Epithelial cell of prostate (primary cell): ENCODE measurements at places on chromosomes 7 and 10.

DNA sequence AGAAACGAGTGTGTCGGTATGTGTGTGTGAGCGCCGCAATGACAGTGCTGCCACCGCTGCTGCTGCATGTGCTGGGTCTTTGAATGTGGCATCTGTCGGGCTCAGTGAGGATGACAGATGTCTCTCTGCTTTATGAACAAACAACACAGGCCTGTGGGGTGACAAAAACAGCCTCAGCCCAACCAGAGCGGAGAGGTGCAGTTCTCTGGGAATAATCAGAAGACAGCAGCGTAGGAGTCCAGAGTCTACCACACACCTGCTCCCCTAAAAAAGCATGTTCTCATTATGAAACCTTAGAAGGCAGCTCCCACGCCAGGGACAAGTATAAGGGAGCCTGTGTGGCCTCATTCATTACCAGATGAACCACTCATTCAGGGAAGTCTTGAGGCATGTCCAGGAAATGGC, 278.3 kb downstream of the KCNMA1 start:
- DNase-seq: no peak

DNA sequence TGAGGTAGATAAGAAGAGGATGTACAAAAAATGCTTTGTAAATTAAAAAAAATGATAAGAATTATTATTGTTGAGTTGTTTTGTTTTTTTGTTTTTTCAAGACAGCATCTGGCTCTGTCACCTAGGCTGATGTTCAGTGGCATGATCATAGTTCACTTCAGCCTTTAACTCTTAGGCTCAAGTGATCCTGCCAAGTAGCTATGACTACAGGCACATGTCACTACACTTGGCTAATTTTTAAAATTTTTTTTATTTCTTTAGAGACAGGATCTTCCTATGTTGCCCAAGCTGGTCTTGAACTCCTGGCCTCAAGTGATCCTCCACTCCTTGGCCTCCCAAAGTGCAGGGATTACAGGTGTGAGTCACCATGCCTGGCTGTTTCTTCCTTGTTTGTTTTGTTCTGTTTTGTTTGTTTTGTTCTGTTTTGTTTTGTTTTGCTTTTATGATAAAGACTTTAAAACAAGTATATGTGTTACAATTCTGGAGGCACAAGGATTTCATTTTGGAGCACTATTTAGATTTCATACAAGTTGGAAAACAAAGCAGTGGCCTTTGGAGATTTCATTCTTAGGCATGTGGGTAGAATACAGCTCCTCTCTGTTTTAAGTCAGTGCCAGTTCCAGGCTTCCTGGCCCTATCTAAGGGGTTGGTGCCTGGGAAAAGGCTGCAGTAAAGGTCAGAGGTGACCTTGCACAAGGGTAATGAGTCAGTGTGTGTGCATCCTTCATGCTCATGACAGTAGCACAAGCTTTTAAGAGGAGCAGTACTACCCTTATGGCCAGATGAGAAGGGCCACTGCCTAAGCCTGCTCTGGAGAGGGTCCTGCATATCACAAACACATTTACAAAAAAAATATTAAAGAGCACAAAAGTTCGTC, 17.9 kb downstream of the FGFBP3 start:
- DNase-seq: no peak

DNA sequence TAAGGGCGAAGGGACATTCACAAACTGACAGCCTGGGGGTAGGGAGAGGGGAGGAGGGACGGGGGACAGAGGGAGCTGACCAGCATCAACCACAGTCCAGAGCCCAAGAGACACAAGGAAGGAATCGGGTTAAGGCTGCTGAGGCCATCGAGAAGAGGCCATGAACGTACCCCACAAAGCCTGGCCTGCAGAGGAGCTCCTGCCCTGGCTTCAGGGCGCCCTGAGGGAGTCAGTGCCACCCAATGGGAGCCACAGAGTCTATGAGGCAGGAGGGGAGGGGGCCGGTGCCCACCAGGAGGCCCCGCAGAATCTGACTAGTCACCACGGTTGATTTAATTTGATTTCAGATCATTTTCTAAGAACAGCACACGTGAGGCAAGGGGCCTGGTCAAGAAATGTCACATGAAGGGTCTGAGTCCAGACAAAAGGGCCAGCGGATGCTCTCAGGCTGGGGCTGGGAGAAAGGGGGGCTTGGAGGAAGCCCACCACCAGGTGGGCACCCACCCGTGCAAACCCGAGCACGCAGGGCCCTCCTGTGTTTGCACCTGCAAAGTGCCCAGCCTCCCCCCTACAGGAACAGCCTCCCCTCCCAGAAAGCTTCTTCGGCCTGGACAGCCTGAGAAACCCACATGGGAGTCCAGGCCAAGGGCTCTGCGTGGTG, 40.4 kb downstream of the CAMK2B start:
- DNase-seq: no peak

- no peak for DNase-seq
Measured at GRCh38 chr10:100528123-100528886, 1.4 kb downstream of the NDUFB8 start.

DNA sequence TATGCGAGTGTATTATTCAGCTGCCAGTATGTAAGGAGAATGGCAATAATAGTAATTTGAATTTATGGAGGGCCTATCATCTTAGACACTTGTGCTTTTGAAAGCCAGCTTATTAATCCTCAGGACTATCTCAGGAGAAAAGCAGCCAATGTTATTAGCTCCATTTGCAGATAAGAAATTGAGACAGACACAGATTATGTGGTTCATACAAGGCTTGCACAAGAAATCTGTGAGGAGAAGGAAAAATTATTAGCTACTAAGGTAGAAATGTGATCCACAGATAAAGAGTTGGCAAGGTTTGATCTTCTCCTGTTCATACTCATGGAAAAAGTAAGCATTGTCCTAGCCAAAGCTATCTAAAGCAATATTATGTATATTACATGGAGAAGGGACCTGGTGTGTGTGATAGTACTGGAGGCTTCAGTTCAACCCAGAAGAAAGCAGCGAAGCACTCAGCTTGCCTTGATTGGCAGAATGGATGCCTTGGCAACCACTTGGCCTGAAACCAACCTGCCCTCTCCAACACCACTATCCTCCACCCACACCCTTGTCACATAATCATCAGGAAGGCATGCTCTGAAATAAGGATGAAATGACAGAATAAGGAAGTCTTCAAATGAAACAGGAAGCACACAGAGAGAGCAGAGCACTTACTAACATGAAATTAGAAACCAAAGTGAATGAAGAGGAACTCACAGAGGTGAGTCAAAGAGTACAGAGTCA, 18.0 kb downstream of the MACC1 start:
- DNase-seq: peak; percentile 89

DNA sequence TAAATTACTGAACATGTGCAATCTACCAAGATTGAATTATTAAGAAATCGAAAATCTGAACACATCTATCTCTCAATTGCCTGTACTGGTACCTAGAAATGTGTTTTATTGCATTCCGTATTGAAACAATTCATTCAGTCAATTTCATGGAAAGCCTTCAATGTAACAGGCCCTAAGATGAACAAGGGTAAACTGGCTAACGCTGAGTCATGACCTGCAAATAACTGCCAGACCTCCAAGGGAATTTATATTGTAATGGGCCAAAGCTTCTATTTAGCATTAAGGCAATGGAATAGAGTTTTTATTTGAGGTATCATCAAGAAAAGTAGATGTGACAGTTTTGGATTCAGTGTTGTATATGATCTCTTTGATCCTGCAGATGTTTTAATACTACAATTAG, 49.9 kb upstream of the CD36 start:
- DNase-seq: no peak

DNA sequence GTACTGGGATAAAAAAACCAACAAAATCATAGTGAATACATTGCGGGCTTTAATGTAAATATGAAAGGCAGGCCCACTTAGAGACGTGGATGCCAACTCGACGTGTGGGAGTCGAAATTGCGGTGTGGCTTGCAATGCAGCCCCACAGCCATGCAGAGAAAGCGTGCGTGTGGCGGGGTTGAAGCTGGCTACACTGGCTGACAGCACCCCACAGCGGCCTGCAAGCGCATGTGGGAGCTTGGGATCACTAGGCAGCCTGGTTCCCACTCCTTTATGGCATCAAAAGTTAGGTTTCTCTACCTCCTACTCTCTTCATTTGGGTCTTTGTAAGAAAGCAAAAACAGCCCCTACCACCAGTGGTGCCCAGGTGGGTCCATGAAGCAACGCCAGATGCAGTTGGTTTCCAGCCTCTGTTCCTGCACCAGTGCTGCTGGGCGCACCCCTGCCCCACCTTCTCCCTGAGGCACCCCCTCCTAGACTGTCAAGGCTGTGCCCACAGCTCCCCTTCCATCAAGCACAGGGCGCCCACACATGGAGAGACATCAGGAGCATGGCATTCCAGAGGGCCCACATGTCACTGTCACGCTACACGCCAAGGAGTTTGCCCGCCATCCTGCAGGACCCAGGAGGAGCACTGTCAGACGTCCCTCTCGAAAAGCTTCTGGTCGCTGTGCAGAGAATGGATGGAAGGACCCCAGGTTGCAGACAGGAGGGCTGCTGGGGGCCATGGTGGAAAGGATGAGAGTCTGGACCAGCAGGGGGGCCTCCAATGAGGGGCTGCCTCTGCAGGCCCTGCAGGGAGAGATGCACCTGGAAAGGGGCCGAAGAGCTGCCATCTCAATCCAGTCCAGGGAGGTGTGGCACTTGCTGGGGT, 142.9 kb downstream of the PAXIP1 start:
- no peak for DNase-seq

- DNase-seq: no peak
Measured at GRCh38 chr10:52623761-52624160, 148.8 kb downstream of the MBL2 start.
